ENCODE measurements at places on chromosomes 6 and 20. TPM values are rescaled to one million over a fixed set of nuclear protein-coding genes. Genes with fewer than 3 reads are reported as not detected.

Gene FAM83B
- polyA plus RNA-seq, result 0.07 TPM

Gene C6orf52
- polyA plus RNA-seq, result 0.71 TPM

Gene C6orf132
- 0.24 TPM for polyA plus RNA-seq

Gene C6orf58
- not detected for polyA plus RNA-seq

Gene TCF15
- polyA plus RNA-seq, result not detected

Gene TAP2
- 2.2 TPM for polyA plus RNA-seq

Gene MYH7B
- polyA plus RNA-seq, result 0.24 TPM

Gene PDE10A
- 0.20 TPM for polyA plus RNA-seq

Gene OR12D3
- not detected for polyA plus RNA-seq

Gene AURKA
- polyA plus RNA-seq, result 4.2 TPM

Gene OR2J3
- polyA plus RNA-seq, result not detected

Gene CCDC28A
- 20.3 TPM for polyA plus RNA-seq

Gene ANGPT4
- 0.07 TPM for polyA plus RNA-seq

Gene PRSS16
- 0.06 TPM for polyA plus RNA-seq

Gene DEFB124
- polyA plus RNA-seq, result not detected

Gene RAD21L1
- polyA plus RNA-seq, result not detected

Gene SLC2A4RG
- polyA plus RNA-seq, result 39.7 TPM

Gene EDN1
- 1.2 TPM for polyA plus RNA-seq

Gene DAAM2
- 3.9 TPM for polyA plus RNA-seq

Gene SLC22A3
- 15.4 TPM for polyA plus RNA-seq

Gene SCGN
- polyA plus RNA-seq, result 8.1 TPM

Gene OPRL1
- polyA plus RNA-seq, result 0.04 TPM

Gene TFAP2A
- 0.03 TPM for polyA plus RNA-seq

Gene ADGB
- polyA plus RNA-seq, result not detected

Gene SLC13A3
- 8.8 TPM for polyA plus RNA-seq

Gene CAPN11
- 0.09 TPM for polyA plus RNA-seq

Gene CRISP3
- polyA plus RNA-seq, result 0.33 TPM

Gene BPIFA1
- not detected for polyA plus RNA-seq

Gene TAP1
- polyA plus RNA-seq, result 10.3 TPM

Gene THBS2
- 0.35 TPM for polyA plus RNA-seq

Gene MEI4
- polyA plus RNA-seq, result 0.36 TPM

Gene ARHGAP40
- polyA plus RNA-seq, result not detected

Gene REPS1
- polyA plus RNA-seq, result 16.0 TPM

Gene BYSL
- 9.6 TPM for polyA plus RNA-seq

Gene RCAN2
- 2.1 TPM for polyA plus RNA-seq

Gene PRDM13
- polyA plus RNA-seq, result not detected
